BE2C (cell line): ENCODE measurements at places on chromosomes 11 and 22.

- no peak for DNase-seq
Observed at GRCh38 chr11:79990141-79990540, 549.3 kb upstream of the TENM4 start.

GRCh38 chr11:38924644-38925043 is 2326.6 kb upstream of the RAG2 start:
- DNase-seq = no peak

- DNase-seq = no peak
Observed at GRCh38 chr11:60932605-60933356, 8.5 kb downstream of the TMEM132A start.

DNA sequence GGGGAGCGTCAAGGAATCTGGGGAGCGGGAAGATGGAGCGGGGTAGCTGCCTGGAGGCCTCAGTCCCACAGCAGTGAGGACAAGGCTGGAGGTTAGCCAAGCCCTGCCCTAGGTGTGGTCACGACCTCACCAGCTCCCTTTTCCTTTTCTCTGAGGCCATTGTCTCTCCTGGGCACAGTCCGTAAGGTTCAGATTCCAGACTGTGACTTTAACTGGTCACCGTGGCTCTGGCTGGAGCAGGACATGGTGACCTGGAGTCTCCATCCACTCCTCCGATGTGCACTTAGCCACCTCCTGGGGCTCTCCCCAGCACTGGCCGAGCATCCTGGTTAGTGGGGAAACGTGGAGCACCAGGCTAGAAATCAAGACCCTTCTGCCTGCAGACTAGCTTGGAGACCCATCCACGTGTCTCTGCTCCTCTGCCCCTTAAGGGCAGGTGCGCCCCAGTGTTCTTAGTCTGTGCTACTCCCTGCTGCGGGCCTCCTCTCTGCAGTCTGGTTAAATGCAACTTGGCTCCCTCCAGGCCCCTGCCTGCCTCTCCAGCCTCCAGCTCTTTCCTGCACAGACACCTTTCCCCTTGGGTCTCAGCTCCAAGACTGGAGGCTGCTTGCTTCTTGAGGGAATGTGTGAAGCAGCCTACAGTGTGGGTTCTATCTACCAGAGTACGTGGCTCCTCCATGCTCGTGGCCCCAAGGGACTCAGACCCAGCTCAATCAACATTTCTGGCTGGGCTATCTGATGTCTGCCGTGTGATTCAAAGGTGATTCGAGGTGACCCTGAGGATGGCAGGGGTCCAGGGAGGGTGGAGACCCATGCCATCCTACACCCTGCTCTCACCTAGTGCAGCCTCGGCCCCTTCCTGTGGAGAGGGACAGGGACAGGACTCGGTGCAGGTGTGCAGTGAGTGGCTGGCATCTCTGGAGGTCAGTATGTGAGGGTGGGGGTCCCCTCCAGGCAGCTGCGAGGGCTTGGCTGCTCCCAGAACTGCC is 5.2 kb downstream of the SLC25A1 start:
- DNase-seq = no peak

- DNase-seq = no peak
Observed at GRCh38 chr11:44198146-44198724, 102.8 kb downstream of the EXT2 start.

DNA sequence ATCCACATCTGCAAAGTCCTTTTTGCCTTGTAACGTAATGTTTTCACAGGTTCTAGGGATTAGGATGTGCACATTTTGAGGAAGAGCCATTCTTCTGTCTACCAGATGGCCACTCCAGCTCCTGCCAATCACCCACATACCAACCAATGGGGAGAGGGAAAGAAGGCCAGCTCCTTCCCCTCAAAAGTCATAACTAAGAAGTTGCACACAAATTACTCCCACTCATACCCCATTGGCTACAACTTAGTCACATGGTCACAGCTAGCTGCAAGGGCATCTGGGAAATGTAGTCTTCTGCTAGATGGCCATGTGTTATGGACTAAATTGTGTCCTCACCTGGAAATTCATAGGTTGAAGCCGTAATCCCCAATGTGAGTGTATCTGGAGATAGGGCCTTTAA is 15.4 kb upstream of the MYOD1 start:
- DNase-seq = no peak

DNA sequence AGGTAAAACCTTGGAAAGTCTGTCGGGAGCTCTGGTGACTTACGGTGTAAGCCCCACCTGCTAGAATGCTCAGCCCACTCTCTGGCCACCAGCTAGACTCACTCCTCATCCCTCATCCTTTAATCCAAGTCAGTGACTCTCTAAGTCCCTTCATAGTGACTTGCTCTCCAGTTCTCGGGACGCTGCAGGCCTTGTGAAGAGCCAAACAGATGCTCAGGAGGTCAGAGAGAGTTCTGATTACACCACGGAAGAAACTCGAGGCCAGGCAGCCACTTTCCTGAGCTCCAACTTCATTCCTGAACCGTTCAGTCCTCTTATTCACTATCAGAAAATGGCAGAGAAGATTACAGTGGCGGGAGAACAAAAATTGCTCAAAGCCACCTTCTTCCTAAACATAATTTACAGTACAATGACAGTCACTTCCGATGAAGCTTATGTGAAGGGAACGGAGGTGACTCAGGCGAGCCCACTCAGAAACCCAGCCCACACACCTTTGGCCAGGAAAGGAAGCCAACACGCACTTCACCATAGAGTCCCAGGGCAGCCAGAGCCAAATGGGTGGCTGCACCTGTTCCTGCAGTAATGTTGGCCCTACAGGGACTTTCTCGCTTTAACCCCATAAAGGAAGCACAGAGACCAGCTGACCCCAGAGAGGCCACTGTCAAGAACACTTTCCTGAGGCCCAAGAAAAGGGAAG is 100.4 kb downstream of the GALNT18 start:
- DNase-seq = no peak

DNA sequence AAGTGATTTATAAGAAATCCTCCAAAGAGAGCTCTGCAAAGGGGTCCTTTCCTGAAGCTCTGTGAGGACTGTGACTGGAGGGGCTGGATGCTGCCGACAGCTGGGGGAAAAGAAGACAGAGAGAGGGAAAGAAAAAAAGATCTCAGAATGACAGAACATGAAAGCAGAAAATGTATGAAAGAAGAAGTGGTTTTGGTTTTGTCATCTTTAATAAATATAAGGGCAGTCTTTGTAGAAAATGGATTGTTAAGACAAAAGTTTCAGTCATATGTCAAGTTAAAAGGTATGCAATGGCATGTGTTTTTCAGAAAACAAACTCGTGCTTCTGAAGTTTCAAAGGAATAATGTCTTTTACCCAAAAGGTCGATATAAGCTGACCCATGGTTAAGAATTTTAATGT is 105.5 kb downstream of the CCDC83 start:
- DNase-seq = no peak

- no peak for DNase-seq
Observed at GRCh38 chr11:7538031-7538430, 24.2 kb downstream of the PPFIBP2 start.
